Activated T-helper 2 cell treated with anti-CD3 and anti-CD28 coated beads, Interferon-gamma antibody, Interleukin-2, Interleukin-4, amounts not matched to agents 10 μg/mL and 5 μg/mL and 100 μg/mL, durations not matched to agents 14 hours and 24 hours and 36 hours (primary cell): ENCODE measurements at places on chromosomes 2 and 18.

DNA sequence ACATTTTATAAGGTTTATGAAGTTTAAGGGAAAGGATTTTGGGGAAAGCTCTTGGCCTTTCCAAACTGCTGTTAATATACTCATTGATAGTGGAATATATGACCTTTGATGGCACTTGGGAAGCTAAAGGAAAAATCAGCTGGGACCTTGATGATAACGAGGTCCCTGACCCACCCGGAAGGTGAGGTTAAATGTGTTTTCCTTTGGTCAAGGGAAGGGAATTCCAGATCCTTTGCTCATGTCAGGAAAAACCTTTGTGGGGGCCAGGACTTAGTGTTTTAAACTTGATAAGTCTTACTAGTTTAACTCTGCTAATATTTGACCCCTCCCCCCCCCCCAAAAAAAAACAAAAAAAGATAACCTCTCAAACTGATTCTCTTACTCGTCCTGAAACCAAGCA is 50.7 kb downstream of the CRIM1 start:
- DNase-seq, result no peak

DNA sequence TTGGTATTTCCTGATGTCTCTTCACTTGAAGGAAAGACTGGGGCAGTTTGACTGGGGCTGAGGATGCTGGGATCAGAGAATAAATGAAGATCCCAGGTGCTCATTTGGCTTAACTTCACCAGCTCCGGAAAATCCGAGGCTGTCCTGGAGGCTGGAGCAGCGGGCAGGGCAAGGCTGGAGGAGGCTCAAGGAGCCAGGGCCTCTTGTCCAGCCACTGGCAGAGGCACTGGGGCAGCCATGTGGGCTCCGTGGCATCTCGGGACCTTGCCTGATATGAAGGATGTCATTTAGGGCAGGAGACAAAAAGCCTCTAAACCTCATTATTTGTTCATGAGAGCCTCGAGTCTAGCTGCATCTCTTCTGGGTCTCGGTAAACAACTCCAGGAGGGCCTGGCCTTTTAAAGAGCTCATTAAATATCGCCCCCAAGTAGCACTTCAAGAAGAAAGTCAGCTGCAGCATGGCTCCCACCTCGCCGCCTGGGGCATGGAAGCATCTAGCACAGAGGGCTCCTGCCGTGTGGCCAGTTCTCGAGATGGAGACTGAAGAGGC is 13.5 kb upstream of the GPR55 start:
- DNase-seq, result no peak

- no peak for DNase-seq
These were observed 99.7 kb downstream of the SLC8A1 start for GRCh38 chr2:40352041-40352702.

DNA sequence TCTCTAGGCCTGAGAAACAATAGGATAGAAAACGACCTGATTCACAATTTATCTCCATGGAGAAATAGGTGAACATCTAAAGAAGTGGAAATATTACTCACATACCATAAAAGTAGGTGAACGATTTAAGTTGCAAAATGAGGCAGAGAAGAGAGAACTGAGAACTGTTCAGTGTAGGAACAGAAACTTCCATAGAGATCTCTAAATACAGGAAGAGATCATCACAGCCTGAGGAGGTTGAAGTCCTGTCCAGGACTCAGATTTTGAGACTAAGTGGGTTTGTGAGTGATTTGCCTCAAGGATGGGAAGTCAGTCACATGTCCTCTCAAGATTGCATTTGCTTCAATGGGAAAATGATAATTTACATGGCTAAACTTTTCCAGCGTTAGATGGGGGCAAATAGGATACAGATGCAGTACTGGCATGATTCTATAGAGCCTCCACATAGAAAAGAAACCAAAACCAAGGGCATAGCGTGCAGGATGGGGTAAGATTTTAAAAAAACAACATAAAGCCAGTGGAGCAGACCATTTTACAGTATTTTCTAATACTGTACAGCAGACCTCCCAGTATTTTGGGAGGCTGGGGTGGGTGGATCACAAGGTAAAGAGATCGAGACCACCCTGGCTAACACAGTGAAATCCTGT is 68.8 kb downstream of the MEP1B start:
- no peak for DNase-seq
